ENCODE measurements at places on chromosomes 2 and 18.

DNA sequence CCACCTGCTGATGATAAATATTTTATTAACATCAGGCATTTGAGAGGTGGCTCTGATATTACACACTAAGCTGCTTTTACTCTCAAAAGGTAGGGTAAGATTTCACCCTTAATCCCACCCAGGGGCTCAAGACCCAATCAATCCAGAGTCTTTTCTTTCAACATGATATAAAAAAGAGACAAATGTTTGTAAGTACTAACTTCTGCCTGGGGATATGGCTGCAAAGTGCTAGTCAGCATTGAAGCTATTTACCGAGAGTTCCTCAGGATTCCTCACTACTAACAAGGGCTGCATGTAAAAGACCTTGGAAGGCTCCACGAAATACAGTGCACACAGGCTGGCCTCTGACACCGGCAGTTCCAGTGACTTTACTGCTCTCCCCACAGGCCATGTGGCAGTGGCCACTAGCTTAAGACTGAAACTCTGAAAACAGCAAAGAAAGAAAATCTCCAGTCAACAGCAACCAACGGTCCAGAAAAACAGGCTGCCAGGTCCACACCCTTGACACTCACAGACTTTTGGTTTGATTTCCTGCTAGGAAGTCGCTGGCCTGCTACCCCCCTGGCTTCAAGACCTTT is 11.2 kb downstream of the MREG start:
- no peak for DNase-seq

GRCh38 chr18:47191961-47192360 is 15.8 kb upstream of the IER3IP1 start:
- DNase-seq, result no peak

GRCh38 chr18:64119916-64120315 is 29.0 kb downstream of the LINC00305 start:
- no peak for DNase-seq

DNA sequence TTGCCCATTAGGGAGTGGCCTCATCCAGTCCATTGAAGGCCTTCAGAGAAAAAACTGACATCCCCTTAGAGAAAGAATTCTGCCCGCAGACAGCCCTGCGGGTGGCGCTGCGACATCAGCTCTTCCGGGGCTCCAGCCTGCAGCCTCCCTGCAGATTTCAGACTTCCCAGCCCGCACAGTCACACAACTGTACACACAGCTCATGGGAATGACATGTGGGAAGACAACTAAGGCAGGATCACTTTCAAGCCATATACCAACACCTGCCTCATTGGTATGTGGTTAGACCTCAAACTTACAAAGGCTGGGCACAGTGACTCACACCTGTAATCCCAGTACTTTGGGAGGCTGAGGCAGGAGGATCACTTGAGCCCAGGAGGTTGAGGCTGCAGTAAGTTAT is 24.8 kb upstream of the TUBB6 start:
- DNase-seq, result no peak

- DNase-seq, result no peak
These were observed 32.1 kb downstream of the HJURP start for GRCh38 chr2:233822101-233822771.

GRCh38 chr2:173221937-173222594 is 132.6 kb upstream of the CDCA7 start:
- DNase-seq, result no peak

GRCh38 chr2:218476676-218477075 is 57.8 kb downstream of the VIL1 start:
- DNase-seq, result no peak

DNA sequence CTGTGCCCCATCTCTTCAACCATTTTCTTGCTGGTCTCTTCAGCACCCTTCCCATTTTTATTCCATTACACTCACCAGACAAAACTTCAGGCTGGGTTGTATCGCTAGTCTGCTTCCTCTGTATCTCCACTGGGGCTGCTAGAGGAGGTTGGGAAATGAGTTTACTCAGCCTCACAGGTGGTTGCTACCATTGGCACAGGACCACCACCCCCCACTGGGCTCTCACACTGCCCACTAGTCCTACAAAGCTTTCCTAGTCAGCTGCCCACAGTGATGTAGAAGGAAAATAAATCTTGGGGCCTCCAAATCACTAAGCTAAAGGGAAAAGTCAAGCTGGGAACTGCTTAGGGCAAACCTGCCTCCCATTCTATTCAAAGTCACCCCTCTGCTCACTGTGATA is 12.3 kb upstream of the IL1B start:
- DNase-seq, result no peak
